Non-pigmented ciliary epithelial cell (primary cell): ENCODE measurements at places on chromosomes 1 and 21.

- DNase-seq: no peak
Observed at GRCh38 chr1:150066838-150067183, 765 bp upstream of the VPS45 start.

DNA sequence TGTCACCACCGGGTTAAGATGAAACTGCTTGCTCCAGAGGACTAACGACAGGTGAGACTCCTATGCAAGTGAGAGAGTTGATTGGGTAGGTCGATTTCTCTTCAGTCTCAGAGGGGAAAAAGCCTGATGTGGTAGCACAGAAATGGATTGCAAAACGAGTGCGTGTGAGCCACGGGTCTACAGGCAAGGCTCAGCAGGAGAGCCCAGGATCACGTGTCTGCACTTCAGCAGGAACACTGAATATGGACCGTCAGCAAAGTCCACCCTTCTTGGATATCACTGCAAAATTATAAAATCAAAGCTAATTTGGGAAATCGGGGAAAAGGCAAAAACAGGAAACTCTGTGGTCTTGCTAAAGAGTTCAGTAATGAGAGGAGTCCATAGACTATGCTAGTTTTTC, 107.7 kb upstream of the ZNF648 start:
- no peak for DNase-seq

GRCh38 chr1:234214129-234214910, 158.9 kb upstream of the COA6 start:
- no peak for DNase-seq

DNA sequence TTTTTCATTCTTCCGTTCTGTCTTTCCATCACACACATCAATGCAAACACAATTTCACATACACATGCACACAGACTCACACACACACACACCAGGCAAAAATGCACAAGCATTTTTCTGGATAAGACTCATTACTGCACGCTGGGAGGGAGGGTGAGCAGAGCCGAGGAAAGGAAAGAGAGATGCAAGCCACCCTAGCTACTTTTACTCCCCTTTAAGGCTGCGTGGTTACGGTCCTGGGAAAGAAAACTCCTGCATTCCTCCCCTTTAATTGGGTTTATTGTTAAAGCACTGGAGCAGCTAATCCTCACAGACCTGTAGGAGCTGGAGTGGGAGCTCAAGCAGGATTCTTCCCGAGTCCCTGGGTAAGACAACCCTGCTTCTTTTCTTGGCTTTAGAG, at the start of gene CAMK1G:
Gene CAMK1G (plus strand): TSS at position 307 of the 400 bp plus-strand sequence. CDS start 11,270 bp downstream, outside the sequence.
- DNase-seq: peak; percentile 53

GRCh38 chr1:234727018-234727940, 117.3 kb upstream of the IRF2BP2 start:
- DNase-seq: no peak

DNA sequence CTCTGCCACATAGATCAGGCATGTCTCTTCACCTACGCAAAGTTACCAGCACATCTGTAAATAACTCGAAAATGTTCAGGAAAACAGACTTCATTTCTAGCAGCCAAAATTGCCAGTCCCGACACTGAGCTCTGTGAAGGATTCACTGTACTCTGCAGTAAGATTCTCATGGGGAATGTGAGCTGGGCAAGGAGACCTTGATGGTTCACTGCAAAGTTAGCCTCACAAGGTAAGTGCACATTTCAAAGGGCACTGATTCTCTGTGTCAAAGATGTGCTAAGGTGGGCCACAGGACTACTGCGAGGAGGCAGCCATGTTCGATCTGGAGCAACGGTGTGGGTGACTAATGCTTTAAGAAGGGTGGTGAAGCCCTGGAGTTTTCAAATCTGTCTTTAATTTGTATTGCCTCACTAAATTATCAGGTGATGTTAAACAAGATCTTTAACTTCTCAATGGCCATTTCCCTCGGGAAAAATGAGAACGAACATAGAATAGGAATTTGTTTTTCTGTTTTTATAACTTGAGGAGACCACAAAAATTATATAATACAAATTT, 25.2 kb downstream of the STPG1 start:
- DNase-seq: no peak

GRCh38 chr1:169650551-169650950, 20.6 kb upstream of the SELP start:
- no peak for DNase-seq

DNA sequence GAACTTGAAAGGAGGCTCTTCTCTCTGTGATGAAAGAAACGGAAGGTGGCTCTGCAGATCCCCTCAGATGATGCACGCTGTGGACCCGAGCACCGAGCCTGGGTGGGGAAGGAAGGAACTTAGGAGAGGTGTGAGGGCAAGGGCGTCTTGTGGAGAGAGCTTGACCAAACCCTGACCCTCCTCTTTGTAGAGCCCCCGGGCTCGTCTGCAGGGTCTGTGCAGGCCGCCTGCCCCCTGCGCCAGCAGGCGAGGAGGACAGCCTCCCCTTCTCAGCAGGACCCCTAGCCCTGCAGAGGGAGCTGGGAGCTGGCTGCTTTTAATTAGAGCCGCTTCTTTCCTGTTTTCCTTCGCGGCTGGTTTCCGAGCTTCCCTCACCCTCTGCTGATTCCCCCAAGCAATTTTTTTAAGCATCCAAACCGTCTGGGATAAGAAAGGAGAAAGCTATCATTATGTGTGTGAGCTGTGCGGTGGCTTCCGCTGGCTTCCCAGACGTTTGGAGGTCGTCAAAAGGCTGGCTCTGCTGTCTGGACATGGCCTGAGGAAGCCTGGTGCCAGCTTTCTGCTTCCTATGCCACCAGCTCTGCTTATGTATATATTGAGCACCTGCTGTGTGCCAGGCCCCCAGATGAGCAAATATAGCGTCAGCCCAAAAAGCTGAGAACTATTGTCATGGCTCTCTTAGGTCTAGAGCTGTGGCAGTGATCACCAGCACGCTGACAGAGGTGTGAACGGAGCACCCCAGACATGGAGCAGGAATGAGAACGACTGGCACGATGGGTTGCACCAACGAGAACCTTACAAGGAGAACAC, 160.2 kb upstream of the IRF2BP2 start:
- no peak for DNase-seq

GRCh38 chr1:45545553-45546310, 4.9 kb upstream of the AKR1A1 start:
- no peak for DNase-seq

DNA sequence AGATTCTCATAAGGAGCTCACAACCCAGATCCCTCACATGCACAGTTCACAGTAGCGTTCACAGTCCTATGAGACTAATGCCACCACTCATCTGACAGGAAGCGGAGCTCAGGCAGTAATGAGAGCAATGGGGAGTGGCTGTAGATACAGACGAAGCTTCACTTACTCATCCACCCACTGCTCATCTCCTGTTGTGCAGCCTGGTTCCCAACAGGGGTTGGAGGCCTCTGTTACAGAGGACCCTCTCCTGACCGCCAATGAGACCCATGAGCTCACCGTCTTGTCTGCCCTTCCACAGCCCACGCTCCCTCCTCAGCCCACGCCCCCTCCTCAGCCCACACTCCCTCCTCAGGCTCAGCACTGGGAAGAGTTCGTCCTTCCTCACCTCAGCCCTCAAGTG, 39.6 kb downstream of the RSPH1 start:
- DNase-seq: no peak

- peak; percentile 8 for DNase-seq
Observed at GRCh38 chr1:22388671-22389450, 62.8 kb upstream of the ZBTB40 start.

DNA sequence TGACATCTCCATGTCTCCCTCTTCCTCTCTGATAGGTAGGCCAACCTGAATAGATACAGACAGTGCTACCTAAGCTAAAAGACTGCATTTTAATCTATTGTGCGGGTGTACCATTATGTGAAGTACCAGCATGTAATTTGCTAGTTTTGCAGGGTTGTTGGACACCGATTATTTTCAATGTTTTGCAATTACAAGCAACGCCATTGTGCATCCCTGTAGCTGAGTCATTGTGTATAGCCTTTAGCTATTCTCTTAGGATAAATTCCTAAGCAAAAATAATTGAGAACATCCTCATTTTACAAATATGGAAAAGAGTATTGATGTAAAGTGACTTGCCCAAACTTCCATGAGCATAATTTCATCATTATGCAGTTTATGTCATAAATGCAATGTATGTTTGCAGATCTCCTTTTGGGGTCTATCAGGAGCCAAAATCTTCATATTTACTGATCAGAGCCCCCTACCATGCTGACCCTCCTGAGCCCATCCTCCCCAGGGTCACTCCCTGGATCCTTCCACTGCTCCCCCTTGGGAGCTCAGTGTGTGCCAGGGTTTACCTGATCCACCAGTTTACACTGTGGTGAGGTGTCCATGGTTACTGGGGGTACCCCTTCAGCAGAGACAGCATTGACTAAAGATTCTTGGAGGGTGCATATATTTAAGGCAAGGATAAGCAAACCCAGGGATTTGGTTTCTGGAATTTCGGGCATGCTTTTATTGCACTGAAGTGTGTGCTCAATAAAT, 80.6 kb downstream of the CCDC185 start:
- no peak for DNase-seq

- no peak for DNase-seq
Observed at GRCh38 chr1:227009937-227010336, 69.8 kb downstream of the COQ8A start.

DNA sequence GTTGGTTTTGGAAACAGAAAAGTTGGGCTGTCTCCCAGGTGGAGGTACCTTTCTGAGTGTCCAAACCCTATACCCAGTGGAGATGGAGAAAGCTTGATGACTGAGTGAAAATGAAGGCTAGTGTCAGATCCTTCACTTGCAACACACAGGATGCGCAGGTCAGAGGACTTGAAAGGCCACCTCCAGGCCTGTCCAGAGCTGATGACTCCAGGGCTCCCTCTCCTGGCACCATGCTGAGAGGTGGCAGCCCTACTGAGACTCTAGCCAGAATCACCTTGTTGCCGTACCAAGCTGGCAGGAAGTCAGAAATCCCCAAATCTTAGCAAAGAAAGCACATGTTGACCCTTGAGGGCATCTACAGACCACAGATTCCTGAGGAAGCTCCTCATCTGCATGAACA, 16.4 kb downstream of the KNCN start:
- DNase-seq: no peak

DNA sequence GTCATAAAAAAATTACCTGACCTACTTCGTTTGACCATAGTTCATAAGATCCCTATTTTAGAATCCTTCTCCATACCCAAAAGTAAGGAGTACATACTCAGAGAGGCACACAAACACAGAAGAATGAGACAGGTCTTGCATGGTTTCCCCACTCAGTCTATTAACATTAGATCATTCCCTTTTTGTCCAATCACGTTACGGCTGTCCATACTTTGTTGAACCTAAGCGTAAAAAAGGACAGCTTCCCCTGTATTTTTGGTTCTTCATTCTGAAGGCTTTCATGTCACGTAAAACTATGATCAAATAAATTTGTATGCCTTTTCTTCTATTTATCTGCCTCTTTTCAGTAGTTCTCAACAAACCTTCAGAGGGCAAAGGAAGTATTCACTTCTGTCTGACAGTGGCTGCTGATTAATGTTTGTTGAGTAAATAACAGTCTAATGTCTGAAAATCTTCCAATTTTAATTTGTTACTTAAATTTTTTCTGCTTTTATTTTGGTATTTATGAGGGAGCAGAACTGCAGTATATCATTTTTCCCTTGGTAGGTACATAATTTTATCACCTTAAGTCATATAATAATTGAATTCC, 16.4 kb downstream of the PKN2 start:
- no peak for DNase-seq

GRCh38 chr1:230243583-230244353, 176.7 kb downstream of the GALNT2 start:
- peak; percentile 68 for DNase-seq

GRCh38 chr1:180594723-180595122, 36.0 kb downstream of the OVAAL start:
- DNase-seq: no peak
